NCI-H1105 (cell line): ENCODE measurements at places on chromosomes 3 and 15.

DNA sequence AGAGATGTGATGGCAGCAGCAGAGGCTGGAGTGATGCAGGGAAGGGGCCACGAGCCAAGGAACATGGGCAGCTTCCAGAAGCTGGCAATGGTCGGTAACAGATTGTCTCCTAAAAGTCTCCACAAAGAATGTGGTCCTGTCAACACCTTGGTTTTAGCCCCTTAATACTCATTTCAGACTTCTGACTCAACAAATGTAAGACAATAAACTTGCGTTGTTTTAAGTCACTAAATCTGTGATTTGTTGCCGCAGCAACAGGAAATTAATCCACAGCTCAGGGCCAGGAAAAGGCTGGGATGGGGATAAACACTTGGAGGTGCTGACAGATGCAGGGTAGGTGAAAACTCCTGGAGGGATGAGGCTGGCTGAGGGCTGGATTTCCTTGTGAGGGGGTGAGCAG, 69.9 kb downstream of the OXNAD1 start:
- DNase-seq = no peak

GRCh38 chr15:42499858-42500609, 4.6 kb downstream of the SNAP23 start:
- DNase-seq = no peak

- DNase-seq = no peak
These were observed 521.5 kb downstream of the PDCD6IP start for GRCh38 chr3:34319881-34320280.

- DNase-seq = no peak
These were observed 448.6 kb upstream of the PROK2 start for GRCh38 chr3:72233571-72233970.

DNA sequence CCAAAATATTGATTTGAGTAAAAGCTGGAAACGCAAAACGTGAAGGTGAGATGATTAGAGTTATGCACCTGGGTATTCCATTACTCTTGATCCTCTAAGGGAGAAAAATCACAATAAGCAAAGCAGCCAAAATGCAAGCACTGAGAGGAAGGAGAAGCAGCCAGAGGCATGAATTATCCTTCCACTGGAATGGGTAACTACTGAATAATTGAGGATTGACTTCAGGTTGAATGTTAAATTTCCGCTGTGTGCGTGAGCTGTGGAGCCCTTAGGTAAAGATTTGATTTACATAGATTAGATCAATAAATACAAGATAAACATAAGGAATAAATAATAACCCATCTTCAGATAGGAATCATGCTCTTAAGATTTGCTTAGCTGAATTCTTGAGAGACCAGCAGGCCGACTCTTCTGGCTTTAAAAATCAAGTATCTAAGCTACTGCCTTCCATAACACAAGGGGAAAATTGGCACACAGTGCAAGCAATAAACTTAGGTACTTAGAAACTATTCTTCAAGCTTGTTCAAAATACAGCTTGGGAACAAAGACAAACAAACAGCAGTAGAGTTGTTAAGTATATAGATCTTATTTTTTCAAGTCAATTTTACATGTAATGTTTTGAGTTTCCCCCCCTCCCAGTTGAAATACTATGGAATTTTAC, 1459.5 kb downstream of the ZPLD1 start:
- DNase-seq = no peak

- no peak for DNase-seq
These were observed 207.1 kb downstream of the KCNMB2 start for GRCh38 chr3:178743297-178743696.

DNA sequence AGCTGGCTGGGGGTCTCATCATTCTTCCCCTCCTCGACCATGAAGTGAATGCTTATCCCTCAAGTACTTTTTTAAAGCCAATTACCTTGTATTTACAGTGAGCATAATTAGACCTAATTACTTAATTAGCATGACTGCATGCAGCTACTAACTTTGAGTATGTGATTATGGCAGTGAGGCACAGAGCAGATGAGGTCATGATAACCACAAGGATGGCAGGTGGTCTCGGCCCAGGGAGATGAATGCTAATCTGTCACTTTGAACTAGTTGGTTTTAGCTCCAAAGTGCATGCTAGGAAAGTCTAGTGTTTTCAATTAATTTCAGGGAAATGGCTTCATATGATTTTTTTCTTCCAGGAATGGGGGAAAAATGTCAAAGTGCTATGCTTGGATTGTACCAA, 233.8 kb downstream of the NTRK3 start:
- peak; percentile 68 for DNase-seq

DNA sequence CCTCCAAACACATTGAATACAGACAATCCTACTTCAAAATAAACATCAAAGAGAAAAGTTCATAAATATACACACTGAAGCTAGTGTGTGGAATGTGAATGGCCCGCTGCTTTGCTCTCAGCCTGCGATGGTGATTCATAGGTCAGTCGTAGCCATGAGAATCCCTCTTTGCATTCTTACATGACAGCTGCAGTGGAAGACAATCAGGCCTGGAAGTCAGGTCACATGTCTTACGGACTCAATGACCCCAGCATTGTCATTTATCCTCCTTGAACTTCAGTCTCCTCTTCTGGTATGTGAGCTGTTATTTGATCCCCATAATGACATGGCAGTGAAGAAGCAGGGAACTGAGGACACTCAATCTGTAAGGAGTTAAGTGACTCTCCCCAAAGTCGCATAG, 217.8 kb upstream of the EOMES start:
- no peak for DNase-seq

DNA sequence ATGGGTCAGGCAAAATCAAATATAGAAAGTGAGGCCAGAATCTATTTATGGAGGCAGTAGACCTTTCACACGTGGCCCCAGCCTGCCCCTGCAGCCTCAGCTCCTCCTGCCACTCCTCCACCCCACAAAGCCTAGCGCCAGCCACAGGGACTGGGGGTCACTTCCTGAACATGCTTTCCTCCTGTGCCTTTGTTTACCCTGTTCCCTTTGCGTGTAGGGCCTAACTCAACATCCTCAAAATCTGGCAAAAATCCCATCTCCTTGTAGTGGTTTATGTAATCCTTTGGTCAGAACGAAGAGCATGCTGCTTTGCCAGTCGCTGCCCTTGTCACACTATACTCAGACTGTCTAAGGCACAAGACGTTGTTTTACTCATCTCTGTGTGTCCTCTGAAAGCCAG, 39.6 kb downstream of the KBTBD12 start:
- no peak for DNase-seq

DNA sequence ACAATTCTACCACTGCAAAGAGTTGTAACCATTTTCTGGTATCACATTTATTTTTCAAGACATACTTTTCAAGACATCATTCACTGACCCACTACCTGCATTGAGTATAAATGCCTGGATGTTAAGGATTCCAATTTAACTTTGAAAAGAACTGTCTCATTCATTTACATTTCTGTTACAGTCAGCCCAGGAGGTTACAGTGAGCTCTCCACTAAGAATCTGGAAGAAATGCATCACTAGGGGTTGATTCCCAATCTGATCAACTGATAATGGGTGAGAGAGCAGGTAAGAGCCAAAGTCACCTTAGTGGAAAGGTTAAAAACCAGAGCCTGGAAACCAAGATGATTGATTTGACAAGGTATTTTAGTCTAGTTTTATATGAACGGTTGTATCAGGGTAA, 81.0 kb downstream of the HHLA2 start:
- no peak for DNase-seq

DNA sequence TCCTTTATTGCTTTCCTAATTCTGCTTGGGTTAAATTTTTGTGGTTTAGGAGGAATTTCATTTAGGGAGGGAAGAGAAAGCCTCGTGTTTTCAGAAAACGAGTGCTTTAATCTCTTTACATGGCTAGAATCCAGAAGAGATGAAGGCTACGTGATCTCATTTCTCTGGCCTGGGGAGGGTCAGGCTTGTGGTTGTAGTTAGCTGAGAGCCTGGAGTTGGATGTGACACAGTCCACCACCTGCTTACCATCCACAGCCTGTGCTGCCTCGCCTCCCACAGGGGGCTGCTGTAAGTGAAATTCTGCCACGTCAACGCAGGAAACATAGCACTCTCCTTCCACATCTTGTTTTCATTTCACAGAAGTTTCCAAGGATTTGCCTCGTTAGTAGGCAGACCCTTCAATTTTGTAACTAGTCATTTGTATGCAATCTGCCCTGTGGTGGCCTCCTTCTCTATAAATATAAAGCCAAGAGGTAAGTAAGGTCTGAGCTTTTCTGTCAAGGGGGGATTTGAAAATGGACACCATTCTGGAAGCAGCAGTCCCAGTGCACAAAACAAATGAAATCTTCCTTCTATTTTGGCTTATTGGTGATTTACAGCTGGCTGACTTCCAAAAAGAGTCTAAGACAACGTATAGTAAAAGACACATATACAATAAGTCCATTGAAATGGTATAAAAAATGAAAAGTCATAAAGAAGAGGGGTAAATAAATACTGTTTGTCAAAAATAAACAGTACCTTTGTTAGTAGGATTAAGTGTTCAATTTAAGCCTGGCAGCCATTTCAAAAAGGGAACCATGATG, 3.4 kb downstream of the GXYLT2 start:
- no peak for DNase-seq

GRCh38 chr3:157508461-157508860, 5.2 kb upstream of the VEPH1 start:
- DNase-seq = no peak

DNA sequence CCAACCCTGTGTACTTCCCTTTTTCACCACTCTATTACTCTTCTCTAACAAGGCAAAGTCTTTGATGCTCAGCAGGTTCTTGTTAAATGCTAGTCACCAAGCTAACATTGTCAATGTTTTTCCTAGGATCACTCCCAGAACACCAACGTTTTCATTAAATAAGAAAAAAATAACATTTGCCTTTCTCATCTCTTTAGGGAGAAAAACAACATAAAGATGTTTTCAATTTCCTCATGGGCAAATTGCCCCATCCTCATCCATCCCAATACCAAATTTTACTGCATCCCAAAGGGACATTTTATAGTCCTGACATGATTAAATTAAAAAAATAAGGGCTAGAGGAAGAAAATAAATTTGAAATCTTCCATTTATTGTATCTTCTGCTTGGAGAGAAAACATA, 106.5 kb downstream of the SUCNR1 start:
- no peak for DNase-seq

DNA sequence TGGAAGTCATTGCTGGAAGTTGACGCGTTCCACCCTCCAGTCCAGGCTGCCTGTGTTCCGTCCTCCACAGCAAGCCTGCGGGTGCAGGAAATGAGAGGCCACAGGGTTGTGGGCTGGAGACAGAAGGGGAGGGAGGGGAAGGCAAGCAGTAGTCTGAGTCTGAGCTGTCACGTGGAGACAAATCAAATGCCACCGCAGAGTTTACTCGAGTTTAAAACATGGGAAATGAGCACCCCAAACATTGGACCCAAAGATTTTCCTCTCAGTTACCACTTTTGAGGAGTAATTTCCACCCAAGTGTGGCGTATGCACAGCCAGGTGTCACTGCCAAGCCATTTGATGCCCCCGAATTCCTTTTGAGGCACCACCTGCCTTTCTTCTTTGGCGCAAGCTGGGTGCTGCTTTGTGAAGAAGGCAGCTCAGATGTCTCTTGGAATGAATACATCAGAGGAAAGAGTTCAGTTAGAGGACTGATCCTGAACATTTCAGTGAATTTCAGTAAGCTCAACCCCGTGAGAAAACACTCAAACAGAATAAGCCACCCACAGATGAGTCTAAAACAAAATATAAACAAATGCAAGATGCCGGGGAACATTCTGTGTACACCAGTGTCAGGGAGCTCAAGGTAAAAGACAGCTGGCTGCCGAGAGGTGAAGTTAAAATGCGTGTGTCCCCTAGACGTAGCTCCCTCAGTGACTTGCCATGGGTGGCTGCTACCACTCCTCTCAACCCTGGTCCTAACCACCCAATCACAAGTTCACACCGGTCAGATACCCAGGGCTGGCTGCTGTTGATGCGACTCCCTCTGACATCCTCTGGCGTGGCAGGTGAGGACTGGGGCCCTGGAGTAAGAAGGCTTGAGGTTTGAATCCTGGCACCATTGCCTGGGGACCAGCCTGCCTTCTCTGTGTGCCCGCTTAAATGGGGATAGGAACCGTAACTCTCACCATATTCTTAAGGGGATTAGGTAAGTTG, 203.8 kb downstream of the UACA start:
- DNase-seq = no peak

DNA sequence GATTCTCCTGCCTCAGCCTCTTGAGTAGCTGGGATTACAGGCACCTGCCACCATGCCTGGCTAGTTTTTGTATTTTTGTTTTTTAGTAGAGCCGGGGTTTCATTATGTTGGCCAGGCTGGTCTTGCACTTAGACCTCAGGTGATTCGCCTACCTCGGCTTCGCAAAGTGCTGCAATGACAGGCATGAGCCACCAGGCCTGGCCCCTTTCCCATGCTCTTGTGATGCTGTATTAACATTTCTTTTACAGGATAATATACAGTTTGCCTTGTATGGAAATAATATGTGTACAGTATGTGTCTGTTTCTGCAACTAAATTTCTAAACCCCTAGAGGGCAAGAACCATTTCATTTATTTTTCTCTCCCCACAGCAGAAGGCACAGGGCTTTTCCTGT, 37.8 kb downstream of the SCG5 start:
- no peak for DNase-seq

GRCh38 chr3:118809696-118810498, 224.7 kb downstream of the IGSF11 start:
- no peak for DNase-seq

- no peak for DNase-seq
These were observed 22.9 kb downstream of the EXOG start for GRCh38 chr3:38519000-38519399.

DNA sequence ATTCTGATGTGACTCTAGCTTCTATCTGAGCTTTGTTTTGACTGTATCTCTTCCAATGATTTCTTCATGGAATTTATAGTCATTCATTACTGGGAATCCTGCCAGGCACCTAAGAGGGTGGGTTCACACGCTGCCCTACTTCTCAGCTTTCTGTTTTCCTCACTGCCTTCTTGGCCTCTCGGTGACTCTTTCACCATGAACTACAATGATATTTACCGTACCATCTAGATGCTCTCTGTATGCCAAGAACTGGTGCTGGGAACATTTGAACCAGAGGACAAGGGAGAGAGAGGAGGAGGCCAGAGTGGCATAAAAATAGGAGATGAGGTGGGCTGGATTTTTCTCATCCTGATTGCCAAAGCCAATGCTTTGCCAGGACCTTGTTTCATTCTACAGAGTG, 280.0 kb upstream of the P2RY1 start:
- no peak for DNase-seq

GRCh38 chr15:89051875-89052274, 36.4 kb upstream of the ABHD2 start:
- no peak for DNase-seq

DNA sequence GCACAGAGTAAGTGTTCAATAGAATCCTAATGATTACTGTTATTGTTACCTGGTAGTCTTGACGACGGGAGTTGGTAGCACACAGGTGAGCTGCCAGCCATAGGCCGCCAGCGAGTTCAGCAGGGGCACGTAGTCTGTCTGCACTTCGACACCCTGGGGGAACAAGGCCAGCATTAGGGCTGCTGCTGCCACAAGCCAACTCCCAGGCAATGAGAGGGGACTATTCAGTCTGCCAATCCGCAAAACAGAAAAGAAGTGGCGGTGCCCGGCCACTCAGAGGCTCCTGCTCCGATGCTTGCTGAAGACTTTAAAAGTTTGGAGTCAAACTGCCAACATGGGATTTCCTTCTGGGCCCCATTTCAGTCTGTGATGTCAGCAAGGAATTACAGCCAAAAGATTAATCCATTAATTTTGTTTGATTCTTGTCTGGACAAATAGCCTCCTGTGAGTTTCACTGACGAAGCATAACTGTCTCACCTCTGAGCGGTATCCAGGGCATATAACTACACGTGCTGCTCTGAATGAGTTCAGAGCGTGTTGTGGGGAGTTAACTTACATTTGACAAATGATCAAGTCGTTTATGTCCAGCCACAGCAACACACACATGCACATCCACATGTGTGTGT, 61.8 kb downstream of the OXNAD1 start:
- no peak for DNase-seq

- DNase-seq = no peak
These were observed 356.5 kb upstream of the SLCO3A1 start for GRCh38 chr15:91496754-91497691.
